ENCODE measurements at places on chromosomes 3 and 15.

DNA sequence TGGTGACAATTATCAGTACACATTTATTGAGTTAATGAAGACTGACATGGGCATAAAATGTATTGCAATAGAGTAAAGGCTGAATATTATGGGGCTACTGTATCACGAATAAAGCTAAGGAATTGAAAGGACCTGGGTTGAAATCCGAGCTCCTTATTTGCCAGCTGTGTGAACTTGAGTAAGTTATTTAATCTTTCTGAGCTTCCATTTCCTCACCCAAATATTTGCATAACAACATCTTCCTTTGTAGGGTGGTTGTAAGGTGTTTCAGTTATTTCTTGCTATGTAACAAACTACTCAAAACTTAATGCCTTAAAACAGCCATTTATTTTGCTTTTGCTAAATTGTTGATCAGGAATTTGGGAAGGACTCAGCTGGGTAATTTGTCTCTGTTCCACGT, 111.1 kb upstream of the TSC22D2 start:
- no peak for DNase-seq

DNA sequence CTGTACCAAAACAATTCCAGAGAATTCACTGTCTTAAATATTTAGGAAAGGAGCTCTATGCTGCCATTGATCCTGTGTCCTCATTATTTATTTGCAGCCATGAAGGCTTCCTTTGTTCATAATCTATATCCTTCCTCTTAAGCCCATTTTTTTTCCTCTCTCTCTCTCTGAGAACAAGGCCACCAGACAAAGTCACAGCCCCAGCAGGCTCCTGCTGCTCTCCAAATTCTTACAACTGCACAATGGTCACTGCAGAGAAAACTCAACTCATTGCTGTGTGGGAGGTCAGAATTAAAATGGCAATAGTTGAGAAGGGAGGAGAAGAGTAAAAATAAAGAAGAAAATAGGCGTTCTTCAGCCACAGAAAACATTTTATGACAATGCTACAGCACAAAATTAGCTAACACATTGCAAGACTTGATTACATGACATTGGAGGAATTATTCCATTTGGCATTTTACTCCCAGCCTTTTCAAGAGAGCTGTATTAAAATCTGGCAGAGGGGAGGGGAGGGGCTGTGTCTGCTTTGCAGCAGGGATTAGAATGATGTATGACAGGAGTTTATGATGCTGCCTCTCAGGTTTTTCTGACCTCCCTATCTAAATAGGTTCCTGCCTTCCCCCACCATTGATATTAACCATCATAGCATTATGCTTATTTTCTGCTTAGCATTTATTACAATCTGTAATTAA, 399.7 kb upstream of the THBS1 start:
- peak; percentile 27 for DNase-seq

DNA sequence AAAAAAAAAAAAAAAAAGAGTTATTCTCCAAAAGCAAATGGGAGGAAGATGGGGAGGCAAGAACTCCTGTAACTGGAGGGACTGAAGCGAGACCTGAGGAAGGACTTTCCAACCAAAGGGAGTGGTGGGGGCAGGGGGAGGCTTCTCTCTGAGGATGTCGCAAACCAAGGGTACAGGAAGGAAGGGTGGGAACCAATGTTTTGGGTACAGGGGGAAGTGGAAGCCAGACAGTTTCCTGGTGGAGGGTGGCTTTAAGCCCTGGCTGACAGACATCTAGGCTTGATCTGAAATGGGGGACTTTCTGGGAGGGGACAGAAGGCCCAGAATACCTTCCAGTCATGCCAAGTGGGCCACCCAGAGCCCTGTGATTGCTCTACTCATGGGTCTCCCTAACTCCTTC, 27.0 kb downstream of the VIPR1 start:
- DNase-seq = no peak

DNA sequence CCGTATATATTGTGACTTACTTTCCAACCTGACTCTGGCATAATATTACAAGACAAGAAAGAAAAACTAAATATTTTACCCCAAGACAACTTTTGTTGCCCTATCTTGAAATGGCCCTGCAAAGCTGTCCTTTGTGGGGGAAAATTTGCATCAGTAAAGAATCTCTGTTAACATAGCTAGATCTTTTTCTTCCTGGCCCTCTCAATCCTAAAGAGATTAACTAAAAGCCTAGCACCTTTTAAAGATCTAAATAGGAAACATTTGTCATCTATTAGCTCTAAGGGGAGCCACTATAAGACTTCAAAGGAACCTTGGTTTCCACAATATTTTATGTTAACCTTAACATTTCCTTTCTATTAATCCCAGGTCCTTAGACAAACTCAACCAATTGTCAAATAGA, 199.0 kb upstream of the SLITRK3 start:
- no peak for DNase-seq

DNA sequence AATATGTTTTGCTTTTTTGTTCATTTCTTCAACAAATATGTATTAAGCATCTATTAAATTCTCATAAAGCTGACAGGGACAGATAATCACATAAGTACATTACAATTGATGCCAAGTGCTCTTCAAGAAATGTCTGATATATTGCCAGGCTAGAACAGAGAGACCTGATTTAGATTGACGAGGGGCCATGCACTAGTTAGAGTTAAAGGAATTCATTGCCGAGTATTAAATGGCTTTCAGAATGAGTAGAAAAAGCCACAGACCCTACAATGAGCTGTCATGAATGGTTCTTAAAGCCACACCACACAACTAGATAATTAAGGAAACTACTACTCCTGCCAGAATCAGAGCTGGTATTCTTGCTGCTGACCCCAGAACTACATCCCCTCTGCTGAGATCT, 250.2 kb upstream of the MME start:
- DNase-seq = no peak

- no peak for DNase-seq
Measured at GRCh38 chr3:129596194-129597086, 10.0 kb downstream of the PLXND1 start.

DNA sequence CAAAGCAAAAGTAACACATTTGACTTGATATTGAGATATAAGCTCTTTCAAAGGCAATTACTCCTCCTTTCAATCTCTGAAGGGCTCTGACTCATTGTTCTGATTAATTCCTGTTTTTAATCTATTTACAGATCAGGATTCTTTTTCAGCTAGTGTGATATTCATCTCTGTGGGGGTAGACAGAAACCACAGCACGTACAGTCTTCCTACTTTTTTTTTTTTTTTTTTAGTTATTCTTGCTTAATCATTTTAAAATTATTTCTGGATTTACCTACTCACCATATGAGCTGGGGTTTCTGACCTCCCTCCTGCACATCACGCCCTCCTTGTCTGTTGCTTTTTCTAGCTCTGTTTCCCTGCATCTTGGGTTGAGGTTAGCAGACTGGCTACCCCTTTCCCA, 1.4 kb downstream of the CNTN3 start:
- DNase-seq = no peak

GRCh38 chr3:102712896-102713295, 278.1 kb downstream of the ZPLD1 start:
- no peak for DNase-seq

DNA sequence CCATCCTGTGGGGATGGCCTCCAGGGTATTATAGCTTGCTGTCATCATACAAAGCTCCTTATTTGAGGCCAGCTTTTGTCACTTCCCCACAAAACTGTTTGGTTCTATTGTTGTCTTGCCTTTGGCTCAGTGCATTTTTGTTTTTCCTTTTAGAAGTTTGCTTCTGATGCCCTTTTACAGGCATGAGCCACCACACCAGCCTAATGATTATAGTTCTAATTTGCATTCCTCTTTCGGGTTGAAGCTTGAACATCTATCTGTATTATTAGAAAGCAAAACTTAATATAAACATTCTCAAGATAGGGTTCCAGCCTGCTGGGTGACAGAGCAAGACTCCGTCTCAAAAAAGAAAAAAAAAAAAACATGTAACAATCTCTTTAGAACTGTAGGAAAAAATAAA, 39.8 kb downstream of the SMARCC1 start:
- DNase-seq = no peak

DNA sequence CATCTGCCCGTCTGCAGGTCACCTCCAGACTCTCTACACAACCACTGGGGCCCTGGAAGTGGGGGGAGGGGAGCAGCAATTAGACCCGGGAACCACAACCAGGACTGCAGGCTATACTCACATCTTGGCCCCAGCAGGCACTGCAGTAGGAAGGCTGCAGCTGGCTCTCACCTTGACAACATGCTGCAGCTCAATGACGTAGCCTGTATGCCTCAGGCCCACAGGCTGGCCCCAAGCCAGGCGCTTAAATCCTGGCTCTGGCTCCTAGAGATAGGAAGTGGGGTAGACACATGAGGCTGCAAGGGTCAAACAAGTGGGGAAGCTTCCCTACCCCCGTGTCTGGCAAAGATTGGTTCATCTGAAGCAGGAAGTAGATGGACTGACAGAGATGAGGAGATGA, 4.6 kb upstream of the QRICH1 start:
- no peak for DNase-seq

DNA sequence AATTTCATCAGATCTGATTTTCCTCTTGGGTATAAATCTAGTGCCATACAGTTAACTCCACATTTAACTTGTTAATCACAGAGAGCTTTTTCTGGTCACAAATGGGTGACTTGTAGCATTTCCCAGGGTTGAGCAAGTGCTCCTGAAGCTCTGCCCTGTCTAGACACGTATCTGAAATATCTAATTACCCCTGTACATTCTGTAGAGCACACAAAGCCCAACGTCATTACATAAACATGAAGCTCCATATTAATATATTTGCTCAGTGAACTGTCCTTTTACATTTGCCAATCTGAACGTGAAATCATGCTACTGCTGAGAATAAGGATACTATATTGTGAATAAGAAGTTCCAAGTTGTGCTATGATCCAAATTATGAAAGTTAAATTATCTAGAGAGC, 49.0 kb downstream of the THBS1 start:
- DNase-seq = no peak

- DNase-seq = no peak
Measured at GRCh38 chr3:123597561-123597960, 12.7 kb upstream of the HACD2 start.

DNA sequence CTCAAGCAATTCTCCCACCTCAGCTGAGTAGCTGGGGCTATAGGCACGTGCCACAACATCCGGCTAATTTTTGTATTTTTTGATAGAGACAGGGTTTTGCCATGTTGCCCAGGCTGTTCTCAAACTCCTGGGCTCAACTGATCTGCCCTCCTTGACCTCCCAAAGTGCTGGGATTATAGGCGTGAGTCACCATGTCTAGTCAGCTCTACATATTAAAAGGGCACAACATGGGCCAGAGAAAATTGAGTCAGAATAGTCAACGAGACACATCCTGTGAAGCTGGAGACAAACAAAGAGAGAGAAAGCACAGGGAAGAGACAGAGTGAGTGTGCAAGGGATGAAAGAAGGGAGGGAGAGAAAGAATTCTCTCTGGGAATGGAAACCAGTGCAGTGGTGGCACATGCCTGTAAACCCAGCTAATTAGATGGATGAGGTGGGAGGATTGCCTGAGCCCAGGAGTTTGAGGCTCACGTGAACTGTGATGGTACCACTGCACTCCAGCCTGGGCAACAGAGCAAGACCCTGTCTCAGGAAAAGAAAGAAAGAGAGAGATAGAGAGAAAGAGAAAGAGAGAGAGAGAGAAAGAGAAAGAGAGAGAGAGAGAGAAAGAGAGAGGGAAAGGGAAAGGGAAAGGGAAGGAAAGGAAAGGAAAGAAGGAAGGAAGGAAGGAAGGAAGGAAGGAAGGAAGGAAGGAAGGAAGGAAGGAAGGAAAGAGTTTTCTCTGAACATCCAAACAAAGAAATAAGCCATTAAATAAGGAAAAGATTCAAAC, 107.2 kb upstream of the SLC25A36 start:
- DNase-seq = no peak

- DNase-seq = no peak
Measured at GRCh38 chr3:59326246-59327024, 276.6 kb upstream of the CFAP20DC start.

GRCh38 chr15:90049666-90050604, 48.8 kb downstream of the ZNF710 start:
- no peak for DNase-seq

- no peak for DNase-seq
Measured at GRCh38 chr3:29381595-29381994, 100.7 kb downstream of the RBMS3 start.

GRCh38 chr3:188720636-188721035, 451.1 kb upstream of the TPRG1 start:
- no peak for DNase-seq

DNA sequence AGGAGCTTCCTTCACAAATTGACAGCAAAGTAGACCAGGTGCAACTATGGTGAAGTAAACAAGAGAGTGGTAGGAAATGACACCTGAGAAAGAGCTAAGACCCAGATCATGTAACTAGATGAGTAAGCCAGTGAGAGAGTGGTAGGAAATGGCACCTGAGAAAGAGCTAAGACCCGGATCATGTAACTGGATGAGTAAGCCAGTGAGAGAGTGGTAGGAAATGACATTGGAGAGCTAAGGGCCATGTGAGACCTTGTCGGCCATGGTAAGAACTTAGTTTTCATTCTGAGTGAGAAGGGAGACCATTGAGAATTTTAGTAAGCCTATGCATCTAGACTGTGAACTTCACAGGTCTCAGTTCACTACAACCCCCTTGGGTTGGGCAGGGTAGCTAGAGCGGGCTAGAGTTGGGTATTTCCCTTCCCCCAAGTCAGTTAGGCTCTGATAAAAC, 5.4 kb upstream of the SENP7 start:
- no peak for DNase-seq

DNA sequence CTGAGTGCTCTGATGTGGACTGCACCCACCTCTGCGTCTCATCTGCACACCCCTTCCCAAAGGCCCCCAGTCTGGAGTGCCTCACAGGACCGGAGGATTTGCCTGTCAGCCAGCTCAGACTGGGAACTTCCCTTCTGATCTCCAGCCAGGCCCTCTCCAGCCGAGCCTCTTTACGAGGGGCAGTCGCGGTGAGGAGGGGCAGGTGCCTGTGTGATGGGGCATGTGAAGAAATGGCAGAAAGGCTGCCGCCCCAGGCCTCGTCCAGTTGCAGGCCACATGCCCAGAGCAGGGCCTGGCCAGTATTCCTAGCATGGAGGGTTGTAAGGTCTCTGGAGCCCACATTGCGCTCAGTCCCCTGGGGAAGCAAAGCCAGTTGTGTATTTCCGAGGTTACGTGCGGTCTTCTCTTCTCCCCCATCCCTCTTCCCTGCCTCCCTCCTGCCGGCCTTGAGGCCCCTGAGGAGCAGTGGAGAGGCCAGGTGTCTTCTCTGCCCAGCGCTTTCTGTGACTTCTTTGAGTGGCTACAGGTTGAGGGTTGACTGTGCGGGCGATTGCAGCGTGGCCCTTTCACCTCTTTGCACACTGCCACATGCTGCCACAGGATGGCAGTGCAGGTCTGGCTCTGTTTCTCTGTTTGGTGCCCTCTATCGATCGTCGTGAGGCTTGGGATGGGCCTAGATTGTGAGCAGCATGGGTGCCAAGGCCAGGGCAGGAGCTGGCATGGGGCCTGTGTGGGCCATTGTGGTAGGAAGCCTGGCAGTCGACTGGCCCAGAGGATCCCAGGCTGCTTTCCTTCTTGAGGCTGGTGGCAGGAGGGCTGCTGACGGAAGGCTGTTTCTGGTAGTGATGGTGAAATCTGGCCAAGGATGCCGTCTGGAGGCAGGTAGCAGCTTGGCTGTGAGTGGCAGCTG, 5.3 kb downstream of the CLK3 start:
- no peak for DNase-seq

Measured in renal cortex interstitium (tissue), 15 donors.